ENCODE measurements at places on chromosomes 5 and 9.

GRCh38 chr9:134189470-134190231 is 25.3 kb upstream of the RNU6ATAC start:
- no peak for DNase-seq

DNA sequence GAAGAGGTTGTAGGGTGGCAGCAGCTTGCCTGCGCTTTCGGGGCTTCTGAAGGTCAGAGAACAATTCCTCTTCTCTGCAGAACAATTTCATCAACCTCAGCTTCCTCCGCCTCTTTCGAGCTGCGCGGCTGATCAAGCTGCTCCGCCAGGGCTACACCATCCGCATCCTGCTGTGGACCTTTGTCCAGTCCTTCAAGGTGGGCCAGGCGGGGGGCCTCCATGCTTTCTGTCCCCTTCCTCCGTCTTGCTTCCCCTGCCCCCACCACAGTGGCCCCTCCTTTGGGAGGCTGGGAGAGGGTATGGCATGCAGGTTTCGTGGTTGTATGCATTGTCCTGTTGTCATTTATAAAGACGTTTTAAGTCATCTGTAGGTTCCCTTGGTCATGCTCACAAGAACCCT is 195.8 kb downstream of the CACNA1B start:
- DNase-seq: no peak

GRCh38 chr9:36598273-36598672 is 25.6 kb downstream of the MELK start:
- no peak for DNase-seq

GRCh38 chr9:133333566-133333965 is 2.4 kb downstream of the SURF6 start:
- no peak for DNase-seq

DNA sequence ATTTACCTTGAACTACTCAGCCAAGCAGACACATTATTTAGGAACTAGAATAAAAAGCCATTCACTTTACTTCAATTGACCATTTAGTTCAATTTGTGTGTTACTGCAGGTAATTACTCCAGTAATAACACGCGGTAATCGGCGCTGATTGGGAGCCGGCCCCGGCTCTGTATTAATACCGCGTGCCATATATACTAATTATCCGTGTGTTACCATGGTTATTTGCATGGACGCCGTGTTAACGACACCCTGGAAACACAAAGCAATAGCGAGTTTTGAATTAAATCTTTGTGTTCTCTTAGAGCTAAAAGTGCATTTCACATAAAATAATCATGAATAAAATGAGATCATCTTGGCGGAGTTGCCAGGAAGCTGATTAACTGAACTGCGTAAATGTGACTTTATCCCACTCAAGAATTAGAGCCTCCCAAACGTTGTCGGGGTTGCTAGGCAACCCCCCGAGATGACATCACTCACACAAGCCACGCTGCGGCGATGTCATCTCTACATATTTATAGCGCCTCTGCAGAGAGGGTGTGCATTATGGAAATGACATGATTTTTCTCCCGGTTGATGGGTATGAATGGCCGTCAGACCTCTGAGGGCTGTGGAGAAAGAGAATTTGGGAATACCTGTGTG is 41.4 kb upstream of the RNU6ATAC start:
- no peak for DNase-seq

GRCh38 chr5:67971971-67972821 is 243.4 kb upstream of the PIK3R1 start:
- DNase-seq: peak; percentile 61

DNA sequence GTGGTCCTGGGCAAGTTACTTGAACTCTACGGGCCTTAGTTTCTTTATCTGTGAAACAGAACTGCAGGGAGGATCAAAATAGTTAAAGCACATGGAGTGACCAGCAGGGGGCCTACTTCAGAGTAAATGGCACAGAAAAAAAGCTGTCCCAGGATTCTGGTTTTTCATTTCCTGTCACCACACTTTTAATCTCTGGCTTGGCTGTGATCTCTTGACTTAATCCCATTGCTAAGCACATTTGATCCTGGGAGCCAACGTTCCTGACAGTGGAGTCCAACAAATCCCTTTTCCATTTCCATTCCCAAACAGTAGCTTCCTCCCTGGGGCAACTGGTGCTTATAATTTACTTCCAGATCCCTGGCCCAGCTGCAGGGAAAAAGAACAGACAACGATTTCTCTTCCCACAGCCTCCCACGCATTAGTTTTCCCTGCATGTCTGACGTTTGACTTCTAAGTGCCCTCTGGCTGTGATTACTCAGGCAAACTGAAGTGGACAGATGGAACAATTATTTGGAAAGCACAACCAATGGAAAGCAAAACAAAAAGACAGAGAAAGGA is 136.5 kb upstream of the STK32A start:
- peak; percentile 25 for DNase-seq

DNA sequence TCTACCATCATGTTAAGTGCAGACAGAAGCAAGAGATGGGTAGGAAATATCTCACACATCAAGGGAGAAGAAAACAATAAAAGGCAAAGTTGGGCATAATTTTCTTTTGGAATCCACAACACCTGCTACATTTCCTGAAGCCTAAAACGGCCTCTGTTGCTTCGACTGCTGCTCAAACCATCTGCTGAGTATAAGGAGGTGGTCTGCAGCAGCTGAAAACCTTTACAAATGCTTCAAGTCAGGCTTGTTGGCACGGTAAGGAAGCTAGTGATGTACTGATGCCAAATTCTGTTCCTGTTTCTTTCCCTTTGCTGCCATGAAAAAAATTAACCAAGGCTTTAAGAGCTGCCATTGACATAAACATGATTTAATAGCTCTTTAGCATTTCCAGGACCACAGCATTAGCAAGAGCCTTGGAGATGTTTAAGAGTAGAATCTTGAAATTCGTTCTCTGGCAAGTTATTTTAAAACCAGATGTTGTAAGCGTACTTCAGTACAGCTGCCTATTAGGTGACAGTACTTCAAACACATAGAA is 75.6 kb downstream of the DMRTA1 start:
- no peak for DNase-seq

DNA sequence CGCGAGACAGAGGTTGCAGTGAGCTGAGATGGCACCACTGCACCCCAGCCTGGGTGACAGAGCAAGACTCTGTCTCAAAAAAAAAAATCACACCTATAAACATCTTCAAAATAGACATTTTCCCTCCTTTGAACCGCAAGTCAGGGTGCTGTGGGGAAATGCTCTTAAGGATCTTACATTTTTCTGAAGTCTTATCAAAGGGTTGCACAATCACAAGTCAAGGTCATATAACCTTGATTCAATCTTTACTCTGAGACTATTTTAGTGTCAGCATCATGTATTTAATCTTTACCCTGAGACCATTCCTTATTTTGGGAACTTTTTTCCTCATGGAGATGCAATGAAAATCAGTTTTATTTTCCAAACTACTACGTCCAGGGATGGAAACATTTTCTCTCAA is 62.8 kb upstream of the RANBP3L start:
- no peak for DNase-seq

DNA sequence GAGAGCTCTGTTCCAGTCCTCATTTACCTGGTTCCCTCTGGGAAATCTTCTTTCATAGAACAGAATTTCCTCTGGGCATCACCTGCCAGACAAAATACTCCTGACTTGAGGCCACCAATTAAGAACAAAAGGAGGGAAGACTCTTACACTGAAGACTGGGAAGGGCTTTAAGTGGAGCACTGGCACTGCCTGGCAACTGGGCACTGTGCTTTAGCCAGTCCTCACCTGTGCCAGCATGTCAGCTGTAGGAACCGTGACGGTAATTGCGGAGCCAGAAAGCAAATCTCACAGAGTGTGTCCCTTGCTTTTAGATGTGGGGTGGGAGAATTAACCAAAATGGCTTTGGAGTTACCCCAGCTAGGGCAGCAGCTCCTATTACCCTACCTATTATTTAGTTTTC is 40.6 kb downstream of the FAM219A start:
- no peak for DNase-seq

DNA sequence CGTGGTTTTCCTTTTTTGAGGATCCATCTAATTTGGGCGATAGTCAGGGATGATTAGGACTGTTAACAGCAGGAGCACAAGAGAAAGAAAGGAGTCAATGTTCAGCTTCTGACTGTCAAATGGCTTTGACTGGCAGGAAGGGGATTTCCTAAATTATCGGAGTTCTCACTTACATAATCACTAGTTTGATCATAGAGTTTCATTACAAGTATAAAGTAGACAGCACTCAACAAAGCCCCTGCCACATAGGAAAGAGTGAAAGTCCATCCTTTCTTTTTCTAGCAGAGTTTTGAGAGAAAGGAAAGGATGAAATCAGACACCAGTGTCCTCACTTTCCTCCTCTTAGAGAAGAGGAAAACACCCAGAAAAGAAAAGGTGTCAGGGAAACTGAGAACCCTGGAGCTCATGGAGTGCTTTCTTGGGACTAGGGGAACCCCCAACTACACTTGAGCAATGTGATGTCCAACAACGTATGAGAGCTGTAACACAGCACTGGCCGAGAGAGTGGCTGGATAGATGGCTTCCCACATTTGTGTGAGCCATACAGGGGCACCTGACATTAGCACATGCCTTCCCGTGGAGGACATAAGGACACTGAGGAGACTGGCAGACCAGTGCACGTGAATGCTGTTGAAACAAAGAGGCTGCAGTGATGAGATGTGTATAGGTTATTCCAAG is 26.0 kb upstream of the LPAR1 start:
- DNase-seq: no peak

GRCh38 chr9:109477258-109478050 is 20.7 kb downstream of the PTPN3 start:
- DNase-seq: no peak

DNA sequence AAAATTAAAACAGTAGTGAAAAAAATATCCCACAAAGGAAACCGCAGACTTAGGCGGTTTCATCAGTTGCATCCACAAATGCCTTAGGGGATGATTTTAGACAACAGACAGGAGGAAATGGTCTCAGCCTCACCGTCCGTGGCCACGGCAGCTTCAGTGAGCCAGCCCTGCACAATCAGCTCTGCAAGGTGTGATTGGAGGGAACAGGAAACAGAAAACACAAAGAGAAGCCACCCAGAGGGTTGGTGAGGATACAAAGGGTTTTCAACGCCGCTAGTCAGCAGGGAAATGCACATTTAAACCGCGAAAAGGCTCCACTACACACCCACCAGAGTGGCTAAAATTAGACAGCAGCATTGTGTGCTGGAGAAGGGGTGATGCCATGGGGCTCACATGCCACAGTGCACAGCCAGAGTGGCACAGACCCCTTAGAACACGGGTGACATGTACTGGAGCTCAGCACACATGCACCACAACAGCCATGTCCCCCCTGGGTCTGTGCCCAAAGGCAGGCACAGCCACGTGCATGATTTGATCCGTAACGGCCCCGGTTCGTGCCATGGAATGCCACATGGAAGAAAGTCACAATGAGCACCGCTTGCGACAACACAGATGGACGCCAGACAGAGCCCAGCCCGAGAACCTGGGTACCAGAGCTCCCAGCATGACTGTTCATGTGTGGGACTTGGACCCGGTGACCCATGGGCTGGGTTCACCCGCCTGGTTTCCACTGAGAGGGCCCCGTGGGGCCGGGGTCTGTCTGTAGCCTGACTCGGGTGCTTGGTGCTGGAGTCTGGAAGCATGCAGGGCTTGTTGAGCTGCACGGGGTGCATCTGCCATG is 18.3 kb upstream of the TERT start:
- peak; percentile 85 for DNase-seq

DNA sequence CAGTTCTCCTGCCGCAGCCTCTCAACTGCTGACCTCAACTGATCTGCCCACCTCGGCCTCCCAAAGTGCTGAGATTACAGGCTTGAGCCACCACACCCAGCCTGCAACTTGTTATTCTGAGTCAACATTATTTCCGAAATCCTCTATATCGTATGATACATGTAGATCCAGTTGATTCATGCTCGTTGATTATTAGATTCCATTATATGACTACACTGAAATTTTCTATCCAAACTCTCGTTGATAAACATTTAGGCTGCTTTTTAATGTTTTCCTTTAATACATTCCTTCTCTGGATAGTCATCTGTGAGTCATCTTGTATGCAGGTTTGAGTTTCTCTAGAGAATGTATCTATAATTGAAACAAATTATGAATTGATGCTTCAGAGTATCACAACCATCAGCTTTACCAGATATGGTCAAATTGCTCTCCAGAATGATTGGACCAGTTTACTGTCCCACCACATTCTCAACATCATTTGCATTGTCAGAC is 4.1 kb downstream of the CDK7 start:
- DNase-seq: no peak

GRCh38 chr5:96733771-96734500 is 71.8 kb downstream of the CAST start:
- DNase-seq: no peak

GRCh38 chr5:116482394-116482793 is 92.2 kb downstream of the SEMA6A start:
- no peak for DNase-seq

DNA sequence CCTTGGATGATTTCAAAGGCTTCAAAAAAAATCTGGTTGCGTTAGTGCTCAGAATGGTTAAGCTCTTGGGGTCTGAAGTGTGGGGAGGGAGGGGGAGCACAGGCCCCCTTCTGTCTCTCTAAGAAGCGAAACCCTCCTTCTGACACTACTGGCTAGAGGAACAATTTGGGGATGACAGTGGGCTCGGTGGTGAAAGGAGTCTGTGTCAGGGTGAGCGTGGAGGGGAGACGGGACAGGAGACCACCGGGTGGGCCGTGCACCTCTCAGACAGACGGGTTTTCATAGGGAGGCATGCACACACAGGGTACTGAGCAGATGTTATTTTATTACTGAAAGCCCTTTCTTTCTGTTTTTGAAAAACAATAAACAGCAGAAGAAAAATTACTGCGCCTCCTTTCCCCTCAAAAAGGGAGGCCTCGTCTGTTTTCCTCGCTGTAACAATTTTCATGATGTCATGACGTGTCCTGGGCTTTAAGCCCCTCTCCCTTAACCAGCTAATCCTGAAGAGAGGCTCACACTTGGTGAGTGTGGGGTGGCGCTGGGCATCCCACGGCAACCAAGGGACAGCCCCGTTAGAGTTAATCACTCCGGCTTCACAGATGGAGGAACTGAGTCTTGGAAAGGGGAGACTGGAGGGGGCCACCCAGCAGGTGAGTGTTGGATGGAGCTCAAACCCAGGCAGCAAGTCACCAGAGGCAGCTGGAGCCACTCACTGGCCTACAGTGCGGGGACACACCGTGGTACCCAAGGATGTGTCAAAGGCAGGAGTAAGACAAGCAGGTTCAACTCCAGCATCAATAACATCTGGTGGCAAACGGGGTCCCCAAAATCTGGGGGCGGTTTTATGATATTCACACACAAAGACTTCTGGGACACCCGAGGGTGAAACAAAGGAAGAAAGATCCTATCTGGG is 53.4 kb downstream of the PTCH1 start:
- DNase-seq: no peak

- no peak for DNase-seq
Observed at GRCh38 chr9:133087429-133088145, 25.8 kb downstream of the CEL start.

DNA sequence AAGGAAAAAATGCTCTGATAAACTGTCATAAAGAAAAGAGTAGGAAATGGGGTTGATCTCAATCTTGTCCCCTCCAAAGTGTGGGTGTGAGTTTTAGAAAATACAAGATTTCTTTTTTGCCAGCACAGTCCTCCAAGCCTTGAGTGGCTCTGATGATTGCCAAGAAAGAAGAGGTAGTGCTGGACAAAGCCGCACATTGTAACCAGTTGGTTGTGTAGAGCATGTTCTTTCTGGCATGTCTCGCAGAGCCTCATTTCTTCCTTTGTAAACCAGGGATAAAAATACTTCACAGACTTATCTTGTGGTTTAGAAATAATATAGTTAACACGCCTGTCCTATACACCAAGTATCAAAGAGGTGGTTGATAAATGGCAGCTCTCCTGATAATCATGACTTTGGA is 30.4 kb downstream of the PRLR start:
- DNase-seq: no peak

GRCh38 chr5:113902917-113903660 is 389.6 kb downstream of the YTHDC2 start:
- no peak for DNase-seq

Data from KBM-7 (cell line).